Motor neuron (in vitro differentiated cells): ENCODE measurements at places on chromosomes 3 and 15. TPM values are rescaled to one million over a fixed set of nuclear protein-coding genes. Genes with fewer than 3 reads are reported as not detected.

DNA sequence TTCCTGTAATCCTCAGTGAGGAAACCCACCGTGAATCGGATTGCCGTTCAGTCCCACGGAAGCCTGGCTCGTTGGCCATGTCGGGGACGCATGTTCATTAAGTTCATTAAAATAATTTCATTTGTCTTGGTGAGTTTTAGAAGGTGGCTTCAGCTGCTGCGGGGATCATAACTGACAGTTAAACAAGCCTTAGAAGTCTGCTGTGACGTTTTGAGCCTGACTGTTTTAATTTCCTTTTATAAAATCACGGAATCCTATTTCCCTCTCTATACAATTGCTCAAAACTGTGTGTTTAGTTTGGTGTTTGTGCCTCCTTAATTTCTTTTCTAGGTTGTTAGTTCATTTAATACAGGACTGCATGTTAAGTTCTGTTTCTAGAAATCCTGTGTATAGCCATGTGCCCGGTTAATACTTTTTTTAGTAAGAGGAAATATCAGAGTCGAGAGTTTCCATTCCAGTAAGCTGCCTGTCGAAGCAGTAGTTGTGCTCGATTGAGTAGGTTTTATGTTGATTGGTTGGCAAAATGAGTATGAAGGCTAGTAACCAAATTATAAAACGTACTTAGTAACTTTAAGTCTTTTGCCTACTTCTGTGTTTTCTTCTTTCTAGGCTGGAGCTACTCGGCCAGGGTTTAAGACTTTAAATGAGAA is 705 bp downstream of the NIPA2 start:
- ATAC-seq, result no peak

GRCh38 chr3:133474251-133474801 is 74.5 kb downstream of the BFSP2 start:
- peak; percentile 79 for ATAC-seq

GRCh38 chr3:138186803-138187295 is 252 bp upstream of the ARMC8 start:
- peak; percentile 48 for ATAC-seq

DNA sequence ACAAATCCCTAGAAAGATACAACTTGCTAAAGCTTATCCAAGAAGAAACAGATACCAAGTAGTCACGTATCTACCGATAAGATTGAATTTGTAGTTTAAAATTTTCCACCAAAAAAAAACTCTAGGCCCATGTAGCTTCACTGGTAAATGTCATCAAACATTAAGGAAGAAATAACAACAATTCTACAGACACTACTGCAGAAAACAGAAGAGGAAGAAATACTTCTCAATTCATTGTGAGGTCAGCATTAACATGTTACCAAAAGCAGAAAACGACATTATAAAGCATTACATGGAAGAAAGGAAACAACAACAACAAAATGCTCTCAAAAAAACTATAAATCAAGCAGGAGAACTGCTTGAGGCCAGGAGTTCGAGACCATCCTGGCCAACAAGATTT is 27.5 kb upstream of the TM4SF19 start:
- no peak for ATAC-seq

DNA sequence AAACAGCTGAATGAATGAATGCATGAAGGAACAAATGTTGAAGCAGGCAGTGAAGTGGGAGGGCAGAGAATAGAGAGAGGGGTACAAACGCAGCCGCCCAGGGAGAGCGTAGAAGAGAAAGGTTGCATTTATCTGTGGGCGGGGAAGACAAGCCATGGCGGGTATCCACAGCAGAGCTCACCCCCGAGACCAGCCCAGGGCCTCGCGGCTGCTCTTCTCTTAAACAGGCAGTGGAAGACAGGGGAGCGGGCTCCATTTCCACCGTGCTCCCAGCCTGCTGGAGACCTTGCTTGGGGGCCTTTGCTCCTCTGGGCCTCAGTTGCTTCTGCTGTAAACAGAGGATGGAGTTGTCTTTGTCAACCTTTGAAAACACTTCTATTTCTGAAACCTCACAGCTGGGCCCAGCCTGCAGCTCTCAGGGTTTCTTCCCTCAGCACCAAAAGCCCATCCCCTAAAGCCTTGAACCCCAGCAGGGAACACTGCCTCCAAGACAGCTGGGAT is 259.5 kb downstream of the UACA start:
- ATAC-seq, result no peak

DNA sequence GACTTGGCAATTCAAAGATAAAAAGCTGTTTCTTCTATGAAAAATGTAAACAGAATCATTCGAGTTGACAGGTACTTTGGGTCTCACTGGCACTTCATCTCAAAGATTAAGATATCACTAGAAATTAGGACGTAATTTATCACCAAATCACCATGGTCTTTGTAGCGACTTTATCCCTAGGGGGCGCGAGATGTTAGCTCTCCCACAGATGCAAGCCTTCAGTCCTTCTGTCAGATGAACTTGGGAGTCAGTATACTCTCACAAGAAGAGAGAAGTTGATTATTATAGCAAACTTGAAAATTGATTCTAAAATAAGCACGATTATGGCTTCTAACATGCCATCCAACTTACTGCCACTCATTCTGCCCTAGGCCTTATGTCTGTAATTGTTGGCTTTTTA is 150.3 kb downstream of the ALCAM start:
- ATAC-seq, result no peak

GRCh38 chr15:30872341-30872748 is 31.4 kb upstream of the FAN1 start:
- peak; percentile 93 for ATAC-seq

Gene SLCO3A1
- 14.1 and 14.6 TPM in 2 replicates for total RNA-seq
